ENCODE measurements at places on chromosomes 5 and 9. TPM values are rescaled to one million over a fixed set of nuclear protein-coding genes. Genes with fewer than 3 reads are reported as not detected.

The CCDC192 gene
- total RNA-seq = not detected

The LRRC19 gene
- not detected for total RNA-seq

The HTR4 gene
- total RNA-seq = not detected

The TAF11L5 gene
- not detected for total RNA-seq

The SLC36A2 gene
- total RNA-seq = 0.20 TPM

The NAIP gene
- total RNA-seq = 21.3 TPM

The PTPN3 gene
- 13.3 TPM for total RNA-seq

The FOXD4L4 gene
- total RNA-seq = 0.20 TPM

The EGFL7 gene
- total RNA-seq = 29.0 TPM

The CSF1R gene
- 21.2 TPM for total RNA-seq

The CHSY3 gene
- 9.6 TPM for total RNA-seq

The FAM221B gene
- total RNA-seq = not detected

The PRR7 gene
- 1.1 TPM for total RNA-seq

DNA sequence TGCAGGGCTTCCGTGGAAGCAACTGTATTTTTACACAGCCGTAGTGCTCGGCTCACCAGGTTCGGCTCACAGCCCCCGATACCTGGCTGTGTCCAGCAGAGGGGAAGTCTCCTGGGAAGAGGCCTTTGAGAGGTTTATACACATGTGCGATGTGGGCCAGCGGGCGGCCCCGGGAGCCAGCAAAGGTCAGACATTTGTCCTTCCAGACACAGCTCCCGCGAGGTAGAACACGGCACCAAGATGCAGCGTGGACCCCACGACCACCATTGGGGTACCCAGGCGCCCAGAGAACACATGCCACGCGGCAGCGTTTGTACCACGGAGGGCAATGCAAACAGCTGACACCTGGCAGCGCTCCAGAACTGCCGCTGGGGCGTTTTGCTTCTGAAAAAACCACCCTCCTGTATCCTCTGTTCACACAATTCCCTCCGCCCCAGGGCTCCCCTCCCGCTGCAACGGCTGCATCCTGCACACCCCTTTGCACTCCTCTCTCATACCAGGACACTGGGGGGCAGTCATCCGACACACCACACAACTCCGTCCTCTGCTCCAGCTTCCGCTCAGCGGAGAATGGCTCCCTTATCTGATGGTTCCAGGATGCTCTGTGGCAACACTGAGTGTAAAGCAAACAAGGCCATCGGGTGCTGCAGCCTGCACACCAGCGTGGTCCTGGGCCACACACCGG is 235.3 kb downstream of the SYK start:
- peak; percentile 66 for DNase-seq

DNA sequence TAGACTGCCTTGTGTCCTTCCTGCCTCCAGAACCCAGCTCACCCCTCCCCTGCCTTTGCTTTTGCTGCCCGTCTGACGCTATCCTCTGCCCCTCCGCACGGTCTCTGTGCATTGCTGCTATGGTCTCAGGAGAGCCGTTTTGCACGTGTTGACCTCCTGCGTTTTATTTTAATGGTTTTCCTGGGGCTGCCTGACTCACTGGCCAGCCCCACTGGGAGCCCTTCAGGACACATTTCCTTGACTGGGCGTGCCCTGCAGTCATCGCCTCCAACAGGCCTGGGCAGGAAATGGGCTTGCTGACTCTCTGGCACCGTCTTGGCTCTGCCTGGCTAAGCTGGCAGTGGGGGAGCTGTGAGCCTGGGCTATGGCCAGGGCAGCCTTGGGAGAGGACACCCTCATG is 17.9 kb upstream of the ASS1 start:
- no peak for DNase-seq

- DNase-seq = no peak
These were observed 9.6 kb downstream of the KIAA1958 start for GRCh38 chr9:112496074-112496722.

GRCh38 chr9:15178631-15179030 is 128.4 kb downstream of the TTC39B start:
- no peak for DNase-seq

GRCh38 chr5:146667633-146668272 is 151.8 kb upstream of the GPR151 start:
- DNase-seq = no peak

- DNase-seq = no peak
These were observed 7.3 kb upstream of the SPARC start for GRCh38 chr5:151694035-151694485.

GRCh38 chr5:156208271-156208670 is 118.7 kb upstream of the SGCD start:
- DNase-seq = no peak

GRCh38 chr5:152170350-152170749 is 234.7 kb downstream of the NMUR2 start:
- no peak for DNase-seq

DNA sequence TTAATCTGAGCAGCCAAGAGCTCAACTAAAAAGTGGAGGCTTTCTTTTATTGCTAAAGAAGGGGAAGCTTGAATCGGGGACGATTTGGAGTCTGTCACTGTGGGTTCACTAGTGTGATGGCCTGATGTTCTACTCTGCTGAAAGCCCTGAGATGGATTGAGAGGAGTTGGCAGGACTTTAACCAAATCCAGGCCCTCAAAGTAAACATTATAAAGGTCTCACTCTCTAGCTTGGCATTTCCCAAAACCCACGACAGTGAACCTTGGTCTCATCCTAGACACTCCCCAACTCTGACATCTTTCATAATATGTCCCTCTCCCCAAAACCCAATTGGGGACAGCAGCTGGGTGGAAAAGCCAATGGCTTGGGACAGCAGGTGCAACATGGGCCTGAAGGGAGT is 32.7 kb downstream of the TMOD1 start:
- DNase-seq = no peak

DNA sequence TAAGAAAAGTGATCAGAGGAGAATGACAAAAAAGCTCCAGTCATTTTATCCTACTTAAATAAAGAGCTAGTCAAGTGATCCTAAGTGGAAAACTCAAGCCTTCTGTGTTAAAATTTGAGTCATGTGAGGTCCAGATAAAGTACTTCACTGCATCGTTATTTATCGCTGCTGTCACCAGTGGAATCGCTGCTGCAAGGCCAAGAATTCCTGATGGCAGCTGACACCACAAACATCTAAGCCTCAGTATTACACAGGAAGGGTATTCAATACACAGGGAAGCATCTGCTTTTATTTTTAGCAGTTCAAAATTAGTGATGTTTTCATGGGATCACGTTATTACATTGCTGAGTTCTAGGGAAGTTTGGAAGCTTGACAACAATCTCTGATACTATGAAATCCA is 190.3 kb downstream of the GOLPH3 start:
- DNase-seq = peak; percentile 93

- no peak for DNase-seq
These were observed 54.5 kb downstream of the PDE4D start for GRCh38 chr5:59838989-59839388.

DNA sequence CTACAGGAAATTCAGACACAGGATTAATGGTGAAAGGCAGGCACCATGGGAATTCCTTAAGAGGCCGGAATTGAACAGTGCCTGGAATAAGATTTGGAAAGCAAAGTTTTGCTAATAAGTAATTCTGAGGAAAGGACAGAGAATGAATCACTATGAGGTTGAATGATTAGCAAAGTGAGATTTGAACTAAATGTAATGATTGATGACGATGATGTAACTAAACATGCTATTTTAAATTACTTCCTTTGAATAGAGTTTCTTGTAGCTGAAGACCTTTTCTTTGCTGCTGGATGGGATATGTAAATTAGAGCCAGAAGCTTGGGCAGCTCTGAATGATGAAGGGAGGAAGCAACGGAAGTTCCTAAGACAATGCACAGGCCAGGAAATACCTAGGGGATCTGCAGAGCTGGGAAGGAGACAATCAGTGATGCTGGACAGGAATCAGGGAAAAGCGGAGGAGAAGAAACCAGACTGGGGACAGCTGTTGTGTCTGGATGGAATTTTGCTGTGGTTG is 482.0 kb downstream of the PSAT1 start:
- peak; percentile 23 for DNase-seq

DNA sequence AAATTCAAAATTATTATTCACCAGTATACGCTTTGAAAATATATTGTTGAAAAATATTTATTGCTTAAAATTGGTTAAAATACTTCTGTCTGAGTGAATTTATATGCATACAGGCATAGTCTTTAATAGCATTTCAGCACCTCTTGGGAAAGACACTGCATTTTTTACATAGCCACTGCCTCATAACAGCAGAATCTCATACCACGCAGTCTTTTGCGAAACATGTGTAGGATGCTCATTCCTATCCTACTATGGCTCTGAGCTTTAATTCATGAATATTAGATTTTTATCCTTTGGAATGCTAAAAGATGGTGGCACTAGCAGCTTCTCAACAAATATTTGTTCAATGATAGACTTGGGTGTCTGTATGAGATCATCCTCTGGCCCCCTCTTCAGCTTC is 94.0 kb upstream of the SH3GL2 start:
- DNase-seq = no peak

DNA sequence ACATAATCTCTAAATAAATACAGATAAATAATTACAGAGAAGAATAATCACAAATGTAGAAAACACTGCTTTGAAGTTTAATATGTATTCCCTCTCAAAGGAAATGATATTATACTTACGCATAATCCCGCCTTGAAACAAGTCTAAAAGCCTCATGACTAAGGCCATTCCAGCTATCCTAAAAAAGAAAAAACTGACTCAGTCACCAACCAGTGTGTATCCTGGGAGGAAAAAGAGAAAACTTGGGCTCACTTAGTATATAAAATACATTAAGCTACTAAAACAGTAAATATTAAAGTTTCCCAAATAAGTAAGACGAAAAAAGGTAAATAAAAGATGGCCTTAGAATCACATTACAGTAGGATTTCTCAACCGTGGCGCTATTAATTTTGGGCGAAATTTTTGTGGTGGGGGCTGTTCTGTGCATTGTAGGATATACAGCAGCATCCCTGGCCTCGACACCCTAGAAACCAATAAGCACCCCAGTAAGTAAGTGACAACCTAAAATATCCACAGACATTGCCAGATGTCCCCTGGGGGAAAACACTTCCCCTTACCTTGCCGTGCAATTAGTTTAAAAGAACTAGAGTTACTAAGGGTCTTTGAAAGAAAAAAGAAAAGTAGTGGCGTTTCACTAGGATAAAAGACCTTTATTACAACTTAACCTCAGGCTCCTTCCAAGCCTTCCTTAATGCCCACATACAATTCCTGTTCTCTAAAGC is 1.1 kb downstream of the HSPA9 start:
- no peak for DNase-seq

GRCh38 chr5:131196331-131196730 is 25.6 kb downstream of the LYRM7 start:
- DNase-seq = no peak

DNA sequence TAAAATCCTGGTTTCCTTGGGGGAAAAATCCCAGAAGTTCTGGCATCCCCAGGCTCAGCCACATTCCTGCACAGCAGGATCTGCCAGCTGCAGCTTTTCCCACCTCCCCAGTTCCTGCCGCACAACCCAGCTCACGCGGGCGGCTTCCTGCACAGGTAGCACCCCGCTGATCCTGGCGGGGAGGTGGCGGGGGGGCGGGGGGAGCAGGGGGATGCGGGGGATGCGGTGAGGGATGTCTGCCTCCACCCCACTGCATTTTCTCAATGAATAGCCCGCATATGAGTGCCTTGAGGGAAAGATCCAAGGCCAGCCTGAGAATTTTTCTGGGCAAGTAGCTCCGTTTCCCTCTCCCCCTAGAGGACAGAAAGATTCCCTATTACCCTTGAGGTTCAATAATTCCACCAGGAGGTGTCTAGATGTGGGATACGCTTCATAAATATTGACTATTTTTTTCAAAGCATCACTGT is 21.1 kb downstream of the GFPT2 start:
- DNase-seq = no peak

DNA sequence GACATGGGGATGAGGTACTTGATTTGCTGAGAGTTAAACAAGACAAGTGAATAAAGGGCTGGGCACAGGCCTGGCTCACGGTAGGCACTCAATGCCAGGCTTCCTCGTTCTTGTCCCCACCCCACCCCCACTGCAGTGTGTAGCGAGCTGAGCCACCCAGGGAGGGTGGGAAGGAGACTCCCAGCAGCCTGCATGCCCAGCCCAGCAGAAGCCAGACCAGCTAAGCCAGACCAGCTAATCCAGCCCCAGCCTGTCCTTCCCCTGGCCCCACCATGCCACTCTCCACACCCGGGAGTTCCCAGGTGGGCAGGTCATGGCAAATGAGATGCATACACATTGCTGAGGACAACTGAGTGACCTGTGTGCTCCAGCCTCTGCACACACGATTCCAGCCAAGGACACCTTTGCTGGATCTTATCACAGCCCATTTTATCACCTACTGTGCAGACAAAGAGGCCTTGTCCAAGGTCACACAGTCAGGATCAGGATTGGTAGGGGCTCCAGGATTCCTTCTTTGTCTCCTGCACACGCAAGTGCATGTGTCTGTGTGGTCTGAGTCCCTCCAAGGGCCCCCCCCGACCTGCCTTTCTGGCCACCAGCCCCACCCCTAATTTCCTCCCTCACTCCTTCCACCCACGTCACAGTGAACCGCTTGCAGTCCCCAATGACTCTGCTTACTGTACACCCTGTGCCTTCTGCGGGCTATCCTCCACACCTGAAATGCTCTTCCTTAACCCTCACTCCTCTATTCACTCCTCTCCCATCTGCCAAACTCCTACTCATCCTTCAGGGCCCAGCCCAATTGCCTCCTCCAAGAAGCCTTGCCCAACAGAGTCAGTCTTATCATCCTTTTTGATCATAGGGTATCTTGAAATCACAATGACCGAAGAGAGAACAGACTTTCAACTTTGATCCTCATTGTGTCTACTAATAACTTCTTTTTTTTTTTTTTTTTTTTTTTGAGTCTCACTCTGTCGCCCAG is 26.6 kb downstream of the DUSP1 start:
- no peak for DNase-seq

DNA sequence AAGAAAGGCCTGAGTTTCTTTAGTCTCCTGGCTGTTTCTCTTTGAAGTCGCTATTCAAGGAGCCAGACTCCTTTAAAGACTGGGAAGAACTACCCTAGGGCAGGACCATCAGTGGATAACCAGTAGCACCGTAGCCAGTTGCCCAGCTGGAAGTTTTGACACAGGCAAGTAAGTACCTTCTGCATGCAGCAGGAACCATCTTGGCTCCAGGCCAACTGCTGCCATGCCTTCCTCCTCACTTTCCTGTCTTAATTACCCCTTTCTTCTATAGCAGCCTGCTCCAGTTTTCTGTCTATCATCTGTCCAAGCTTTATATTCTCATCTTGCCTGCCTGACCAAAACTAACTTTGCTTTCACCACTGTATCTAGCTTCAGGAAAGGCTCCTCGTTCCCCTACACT is 149.7 kb upstream of the SV2C start:
- DNase-seq = no peak

DNA sequence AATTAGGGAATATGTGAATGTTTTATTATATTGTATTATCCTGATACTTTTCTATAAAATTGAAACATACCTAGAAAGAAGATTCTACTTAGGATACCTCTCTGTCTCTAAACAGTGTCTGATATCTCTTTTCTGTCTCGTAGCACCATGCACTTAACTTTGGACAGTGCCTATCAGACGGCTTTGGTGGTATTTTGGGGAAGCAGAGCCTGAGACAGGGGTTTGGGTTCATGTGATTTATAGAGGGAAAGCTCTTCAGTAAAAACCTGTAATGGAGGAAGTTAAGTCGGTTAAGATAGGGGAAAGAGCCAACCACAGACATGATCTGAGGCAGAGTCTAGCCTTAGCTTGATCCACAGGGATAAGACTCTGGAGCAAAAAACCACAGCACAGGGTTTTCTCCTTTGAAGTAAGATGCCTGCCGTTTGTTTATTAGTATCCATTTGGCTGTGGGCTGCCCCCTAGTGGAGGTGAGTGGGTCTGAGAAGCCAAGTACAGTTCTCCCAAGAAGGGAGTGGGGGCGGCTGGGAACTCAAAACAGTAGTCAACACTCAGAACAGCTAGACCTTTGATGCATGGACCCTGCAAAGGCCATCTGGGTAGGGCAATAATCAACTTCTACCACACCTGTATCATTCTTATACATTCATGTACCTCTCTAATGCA is 141.2 kb upstream of the ASTN2 start:
- DNase-seq = no peak
